ENCODE measurements at places on chromosomes 13 and 19. TPM values are rescaled to one million over a fixed set of nuclear protein-coding genes. Genes with fewer than 3 reads are reported as not detected.

- peak; percentile 21 for DNase-seq
Observed at GRCh38 chr13:40609972-40610726, 56.3 kb downstream of the FOXO1 start.

DNA sequence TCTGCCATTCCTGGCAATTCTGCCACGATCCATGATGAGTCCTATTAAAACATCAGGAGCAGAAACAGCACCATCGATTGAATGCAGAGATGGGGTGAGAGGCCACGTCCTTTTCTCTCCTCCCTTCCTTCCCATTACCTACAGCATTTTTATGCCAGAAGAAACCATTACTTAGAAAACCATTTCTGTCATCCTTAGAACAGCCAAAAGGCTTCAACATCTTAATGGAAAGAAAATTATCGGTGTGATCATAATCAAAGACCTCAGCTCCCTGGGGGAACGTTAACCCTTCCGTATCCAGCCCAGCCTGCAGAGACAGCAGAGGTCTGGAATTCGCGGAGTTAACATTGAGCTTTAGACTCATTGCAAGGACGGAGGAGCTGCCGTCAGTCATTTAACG lies 56.0 kb upstream of the SIAH3 start:
- no peak for DNase-seq

DNA sequence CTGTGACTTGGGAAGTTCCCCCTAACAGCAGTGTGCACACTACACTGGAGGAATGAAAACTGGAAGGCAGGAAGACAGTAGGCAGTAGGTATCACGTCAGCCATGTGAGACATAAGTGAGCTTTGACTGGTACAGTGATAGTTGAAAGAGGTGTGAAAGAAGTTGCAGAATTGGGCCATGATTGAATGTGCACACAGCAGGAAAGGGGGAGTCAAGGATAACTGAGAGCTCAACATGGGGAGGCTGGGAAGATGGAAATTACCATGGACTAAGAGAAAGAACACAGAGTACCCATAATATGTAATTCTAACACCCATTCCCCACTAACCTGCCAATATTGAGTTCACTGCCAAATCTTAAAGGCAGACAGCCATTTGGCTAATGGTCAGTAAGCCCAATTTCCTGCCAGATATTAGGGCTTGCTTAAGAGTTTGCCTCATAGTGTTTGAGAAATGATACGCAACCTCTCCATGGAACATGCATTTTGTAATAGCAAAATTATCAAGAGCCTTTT lies 321.7 kb downstream of the DCT start:
- DNase-seq, result no peak

DNA sequence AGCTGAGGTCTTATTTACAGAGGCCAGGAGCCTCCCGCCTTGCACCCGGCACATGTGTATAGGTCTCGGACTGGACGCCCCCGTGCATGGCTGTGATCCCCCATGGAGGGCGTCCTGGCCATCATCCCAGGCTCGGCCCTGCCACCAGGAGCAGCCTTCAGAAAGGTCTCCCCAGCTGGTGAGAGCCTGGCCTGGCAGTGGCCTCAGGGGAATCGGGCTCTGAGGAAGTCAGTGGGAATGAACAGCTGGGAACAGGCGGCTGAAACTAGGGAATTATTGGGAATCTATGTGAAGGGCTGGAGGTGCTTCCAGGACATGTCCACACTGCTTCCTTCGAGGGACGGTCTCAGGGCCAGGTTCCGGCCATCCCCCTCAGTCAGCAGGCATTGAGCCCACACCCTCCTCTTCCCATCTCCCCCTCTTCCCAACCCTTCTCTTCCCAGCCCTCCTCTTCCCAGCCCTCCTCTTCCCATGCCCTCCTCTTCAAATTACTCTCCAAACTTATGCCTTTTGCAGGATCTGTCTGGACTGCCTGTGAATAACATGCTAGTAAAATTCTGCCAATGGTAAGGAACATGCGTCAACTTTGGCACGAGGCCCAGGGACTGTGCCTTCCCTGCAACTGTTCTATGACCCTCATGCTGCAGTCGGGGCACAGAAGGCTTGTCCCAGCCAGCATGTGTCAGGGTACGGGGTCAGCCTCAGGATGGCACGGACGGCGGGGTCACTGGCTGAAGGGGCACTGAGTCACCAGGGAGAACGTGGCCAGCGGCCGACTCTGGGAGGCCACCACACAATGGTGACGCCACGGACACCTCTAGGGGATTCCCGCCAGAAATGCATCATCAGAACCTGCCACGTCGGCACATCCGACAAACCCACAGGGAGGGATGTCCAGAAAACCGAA lies 24.2 kb upstream of the C13orf46 start:
- peak; percentile 98 for DNase-seq

GRCh38 chr19:43687660-43687997 lies 17.7 kb upstream of the PLAUR start:
- no peak for DNase-seq

GRCh38 chr19:14405758-14406644 lies 13.1 kb downstream of the DDX39A start:
- DNase-seq, result peak; percentile 99

- DNase-seq, result no peak
Observed at GRCh38 chr13:33452873-33453517, 167.4 kb upstream of the STARD13 start.

DNA sequence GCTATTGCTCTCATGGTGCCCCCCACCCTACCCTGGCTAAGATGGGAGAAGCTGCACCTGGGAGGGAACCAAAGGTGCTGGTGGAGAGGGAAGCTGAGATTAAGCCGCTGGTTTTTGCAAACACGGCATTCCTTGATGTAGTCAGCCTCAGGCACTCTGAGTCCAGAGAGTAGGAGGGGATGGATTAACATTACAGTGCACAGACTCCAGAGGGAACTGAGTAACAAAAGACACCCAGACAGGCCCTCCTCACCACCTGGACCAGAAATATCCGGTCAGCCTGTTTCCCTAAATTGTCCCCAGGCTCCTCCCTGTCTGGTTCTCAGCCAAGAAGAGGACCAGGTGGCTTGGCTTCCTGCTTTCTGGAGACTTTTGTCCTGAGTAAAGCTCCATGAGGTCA lies 28.9 kb upstream of the PABPC3 start:
- DNase-seq, result no peak

GRCh38 chr13:30486230-30487074 lies 20.7 kb upstream of the HMGB1 start:
- no peak for DNase-seq

DNA sequence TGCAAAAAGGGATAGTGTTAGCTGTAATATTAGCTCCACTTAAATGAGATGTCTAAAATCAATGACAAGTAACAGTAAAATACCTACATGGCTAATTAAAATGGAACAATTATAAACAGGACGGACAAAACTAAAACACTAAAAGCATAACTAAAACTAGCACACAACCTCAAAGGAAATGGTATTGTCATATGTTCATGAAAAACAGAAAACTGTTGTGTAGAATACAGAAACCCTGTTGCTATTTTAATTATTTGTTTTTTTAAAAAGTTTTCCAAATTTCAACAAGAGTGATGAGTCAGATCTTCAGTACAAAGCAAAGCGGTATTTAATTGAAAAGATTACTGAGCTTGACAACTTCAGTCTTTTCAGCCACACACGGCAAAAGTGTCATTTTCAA lies 4.2 kb downstream of the RCBTB2 start:
- no peak for DNase-seq

GRCh38 chr13:33697926-33698325 lies 120.0 kb upstream of the RFC3 start:
- DNase-seq, result no peak

DNA sequence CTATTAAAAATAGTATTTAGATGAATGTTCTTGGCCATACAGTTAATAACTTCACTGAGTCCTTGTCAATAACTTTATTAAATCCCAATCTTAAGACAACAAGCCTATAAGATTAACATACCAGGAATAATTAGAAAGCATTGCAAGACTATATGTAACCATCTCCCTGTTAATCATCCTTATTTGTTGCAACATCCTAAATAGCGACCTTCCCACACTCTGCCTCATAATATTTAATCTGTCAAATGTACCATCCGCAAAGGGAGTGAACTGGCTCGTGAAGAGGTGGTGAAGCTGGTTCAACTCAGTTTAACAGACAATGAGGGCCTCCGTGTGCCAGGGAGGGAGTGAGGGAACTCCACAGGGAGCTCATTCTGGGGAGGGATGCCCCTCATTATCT lies 33.9 kb downstream of the KL start:
- DNase-seq, result no peak

- no peak for DNase-seq
Observed at GRCh38 chr19:1388637-1389026, 4.9 kb downstream of the NDUFS7 start.

GRCh38 chr13:108322206-108322824 lies 52.8 kb downstream of the TNFSF13B start:
- DNase-seq, result peak; percentile 30

- no peak for DNase-seq
Observed at GRCh38 chr13:80329250-80329649, 11.7 kb downstream of the SPRY2 start.

DNA sequence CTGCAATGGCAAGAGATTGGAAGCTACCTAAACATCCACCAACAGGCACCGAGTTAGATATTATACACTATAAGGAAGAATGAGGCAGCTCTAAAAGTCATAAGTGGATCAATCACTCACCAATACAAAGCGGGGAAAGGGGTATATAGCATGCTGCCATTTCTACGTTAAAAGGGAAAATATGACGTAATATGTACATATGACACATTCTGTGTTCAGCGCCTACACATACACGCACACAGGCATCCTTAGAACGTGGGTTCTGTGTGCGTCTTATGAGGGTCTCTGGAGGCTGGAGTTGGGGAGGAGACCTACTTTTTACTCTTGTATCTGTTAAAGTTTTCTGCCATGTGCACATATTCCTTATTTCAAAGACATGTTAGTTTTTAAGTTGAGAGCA lies 5.9 kb downstream of the IL17D start:
- DNase-seq, result no peak

DNA sequence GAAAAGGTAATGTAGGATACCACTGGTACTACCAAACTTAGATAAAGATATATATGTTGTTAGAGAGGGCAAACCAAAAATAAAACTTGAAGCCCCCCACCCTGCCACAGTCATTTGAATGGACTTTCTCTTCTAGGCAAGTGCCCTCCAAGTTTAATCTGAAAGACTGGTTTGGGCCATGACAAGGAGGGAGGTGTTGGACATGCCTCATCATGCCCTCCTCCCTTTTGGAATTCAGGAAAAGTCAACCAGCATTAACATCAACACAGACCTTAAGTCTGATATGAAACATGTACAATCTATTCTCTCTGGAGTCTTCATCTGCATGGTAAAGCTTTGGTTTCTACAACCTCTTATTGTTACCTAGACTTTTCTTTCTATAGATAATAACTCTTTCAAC lies 46.3 kb upstream of the GPR12 start:
- DNase-seq, result no peak

- no peak for DNase-seq
Observed at GRCh38 chr13:70353096-70353495, 244.8 kb upstream of the KLHL1 start.

GRCh38 chr13:108325863-108326262 lies 56.3 kb downstream of the TNFSF13B start:
- DNase-seq, result no peak

- no peak for DNase-seq
Observed at GRCh38 chr13:28128030-28128429, 10.3 kb upstream of the PAN3 start.

DNA sequence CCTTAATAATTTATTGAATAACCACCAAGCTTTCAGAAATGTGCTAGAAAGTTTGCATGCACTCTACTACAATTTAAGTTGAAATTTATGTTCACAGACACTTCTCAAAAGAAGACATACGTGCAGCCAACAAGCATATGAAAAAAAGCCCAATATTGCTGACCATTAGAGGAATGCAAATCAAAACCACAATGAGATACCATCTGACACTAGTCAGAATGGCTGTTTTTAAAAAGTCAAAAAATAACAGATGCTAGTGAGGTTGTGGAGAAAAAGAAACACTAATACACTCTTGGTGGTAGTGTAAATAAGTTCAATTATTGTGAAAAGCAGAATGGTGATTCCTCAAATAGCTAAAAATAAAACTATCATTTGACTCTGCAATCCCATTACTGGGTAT lies 308.8 kb upstream of the PCDH9 start:
- no peak for DNase-seq

GRCh38 chr19:5792224-5792623 lies 1.3 kb upstream of the DUS3L start:
- no peak for DNase-seq

GRCh38 chr19:51693819-51694218 lies 689 bp downstream of the SPACA6 start:
- DNase-seq, result no peak

GRCh38 chr13:43861863-43862262 lies 17.7 kb downstream of the CCDC122 start:
- no peak for DNase-seq

- no peak for DNase-seq
Observed at GRCh38 chr19:28521614-28522544, 691.1 kb downstream of the UQCRFS1 start.

DNA sequence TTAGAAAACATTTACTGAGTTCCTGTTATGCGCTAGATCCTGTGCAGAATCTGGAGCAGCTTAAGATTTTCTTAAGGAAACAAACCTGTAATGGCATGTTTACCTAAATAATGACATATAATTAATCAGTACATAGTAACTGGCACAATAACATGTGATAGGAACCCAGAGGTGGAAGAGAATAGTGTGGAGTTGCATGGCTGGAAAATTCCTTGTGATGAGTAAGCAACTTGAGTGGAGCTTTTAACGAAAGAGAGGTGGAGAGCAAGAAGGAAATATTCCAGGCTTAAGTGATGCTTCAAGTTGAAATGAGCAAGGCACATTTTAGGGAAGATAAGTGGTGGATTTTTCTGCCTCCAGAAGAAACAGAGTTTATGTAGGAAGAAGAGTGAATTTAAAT lies 9.2 kb upstream of the GPC5 start:
- peak; percentile 26 for DNase-seq

GRCh38 chr13:24896061-24896460 lies 132.1 kb downstream of the RNF17 start:
- no peak for DNase-seq

DNA sequence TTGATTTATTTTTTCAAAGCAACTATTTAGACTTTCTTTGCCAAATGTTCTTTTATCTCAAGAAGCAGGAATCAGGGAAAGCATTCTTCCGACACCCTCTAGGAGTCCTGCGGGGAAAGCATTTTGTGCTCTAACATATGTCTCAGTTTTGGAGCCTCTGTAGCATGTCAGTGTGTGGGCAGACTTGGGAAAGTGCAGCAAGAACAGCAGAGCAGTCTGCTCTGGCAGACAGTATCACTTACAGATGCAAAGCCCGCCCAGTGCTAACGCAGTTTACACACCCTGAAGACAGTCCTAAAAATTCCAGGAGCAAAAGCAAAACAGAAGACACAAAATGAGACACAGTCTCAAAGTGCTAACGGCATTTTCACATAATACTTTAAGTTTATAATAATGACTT lies 393.5 kb downstream of the KLF12 start:
- DNase-seq, result no peak

- no peak for DNase-seq
Observed at GRCh38 chr13:74324338-74324737, 190.1 kb upstream of the KLF12 start.

The TJP3 gene
- total RNA-seq, result not detected

The HSPB6 gene
- total RNA-seq, result 9.1 TPM

The SMAD9 gene
- total RNA-seq, result 4.7 TPM

The NLRP11 gene
- not detected for total RNA-seq

The KLK5 gene
- total RNA-seq, result not detected

The CCDC8 gene
- 17.4 TPM for total RNA-seq

The IGSF23 gene
- total RNA-seq, result not detected

The C1QTNF9 gene
- not detected for total RNA-seq

The MEIS3 gene
- total RNA-seq, result 8.3 TPM

The RFXAP gene
- total RNA-seq, result 3.8 TPM

The TSHZ3 gene
- total RNA-seq, result 9.4 TPM

The TTC9B gene
- total RNA-seq, result not detected

The KANK2 gene
- 295 TPM for total RNA-seq

The NLRP7 gene
- total RNA-seq, result not detected

The MED16 gene
- total RNA-seq, result 20.6 TPM
